Gastrocnemius medialis (tissue), 4 donors: ENCODE measurements at places on chromosomes 5 and 9. TPM values are rescaled to one million over a fixed set of nuclear protein-coding genes. Genes with fewer than 3 reads are reported as not detected.
A peak's percentile ranks its signal among the peaks of the same experiment; 100 is the strongest.

DNA sequence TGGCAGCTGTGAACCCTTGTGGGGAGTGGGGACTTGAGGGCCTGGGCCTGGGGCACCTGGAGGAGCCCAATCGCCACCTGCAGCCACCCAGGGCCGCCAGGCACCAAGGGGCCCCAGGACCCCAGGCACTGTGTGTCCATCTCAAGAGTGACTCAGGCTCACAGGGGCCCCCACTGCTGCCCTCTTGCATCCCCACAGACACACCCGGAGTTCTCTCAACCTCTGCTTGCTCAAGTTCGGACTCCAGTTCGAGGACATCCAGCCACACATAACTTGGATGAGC, 51.9 kb downstream of the MRPL36 start:
- no peaks in the 10 kb centered on the region for H3K4me1 ChIP-seq
- DNase-seq: no peak
- no peak overlapping the region for H3K27ac ChIP-seq
- H3K27me3 ChIP-seq: no peaks in the 10 kb centered on the region
- H3K4me3 ChIP-seq: no peak overlapping the region

- no peak overlapping the region for H3K27ac ChIP-seq
- no peaks in the 10 kb centered on the region for H3K27me3 ChIP-seq
- no peaks in the 10 kb centered on the region for H3K36me3 ChIP-seq
- no peak for DNase-seq
Observed at GRCh38 chr9:4139196-4139595, 160.7 kb downstream of the GLIS3 start.

GRCh38 chr9:105975886-105976645, 281.7 kb downstream of the TMEM38B start:
- no peaks in the 10 kb centered on the region for H3K27me3 ChIP-seq
- H3K4me3 ChIP-seq: no peak overlapping the region
- H3K36me3 ChIP-seq: no peaks in the 10 kb centered on the region
- H3K4me1 ChIP-seq: no peaks in the 10 kb centered on the region
- H3K27ac ChIP-seq: no peak overlapping the region
- DNase-seq: no peak

DNA sequence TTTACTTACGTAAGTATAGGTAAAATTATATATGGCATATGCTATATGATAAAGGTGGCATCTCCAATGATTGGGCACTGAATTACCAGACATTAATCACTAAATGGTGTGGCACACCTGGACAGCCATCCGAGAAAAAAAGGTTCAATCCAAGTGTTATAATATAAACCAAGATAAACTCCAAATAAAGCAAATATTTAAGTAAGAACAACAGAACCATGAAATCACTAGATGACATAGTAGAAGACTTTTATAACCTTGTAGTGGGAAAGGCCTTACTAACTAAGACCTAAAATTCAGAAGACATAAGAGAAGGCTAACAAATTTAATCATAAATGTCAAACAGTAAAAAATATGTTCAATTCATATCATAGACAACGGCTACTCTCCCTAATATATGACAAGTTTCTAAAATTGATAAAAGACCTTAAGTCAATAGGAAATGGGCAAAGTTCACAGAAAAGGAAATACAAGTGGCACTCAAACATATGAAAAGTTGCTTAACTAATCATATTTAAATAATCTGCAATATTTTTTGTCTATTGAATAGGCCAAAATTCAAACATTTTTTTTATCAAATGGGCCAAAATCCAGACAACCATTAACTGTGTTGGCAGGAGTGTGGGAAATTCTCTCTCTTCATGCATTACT, 55.1 kb downstream of the ELOVL7 start:
- no peaks in the 10 kb centered on the region for H3K27me3 ChIP-seq
- no peak overlapping the region for H3K4me3 ChIP-seq
- H3K4me1 ChIP-seq: no peaks in the 10 kb centered on the region
- no peaks in the 10 kb centered on the region for H3K36me3 ChIP-seq
- no peak overlapping the region for H3K27ac ChIP-seq

DNA sequence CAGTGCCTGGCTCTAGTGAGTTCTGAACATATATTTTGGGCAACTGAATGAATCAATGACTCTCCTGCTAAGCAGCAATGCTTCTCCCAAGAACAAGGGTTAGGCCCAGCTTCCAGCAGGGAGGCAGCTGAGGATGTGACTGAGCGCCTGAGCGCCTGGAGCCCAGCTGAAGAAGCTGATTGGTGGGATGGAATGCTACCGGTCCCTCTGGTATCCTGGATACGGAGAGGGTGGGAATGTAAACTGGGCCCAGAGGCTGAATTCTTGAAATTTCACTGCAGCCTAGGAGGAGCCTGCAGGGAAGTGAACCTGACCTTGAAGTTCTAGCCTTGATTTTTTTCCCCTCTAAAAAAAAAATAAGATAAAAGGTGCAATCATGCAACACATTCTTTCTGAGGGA, 43.2 kb downstream of the WWC1 start:
- H3K4me1 ChIP-seq: no peaks in the 10 kb centered on the region
- no peak for DNase-seq
- no peak overlapping the region for H3K27ac ChIP-seq
- no peaks in the 10 kb centered on the region for H3K36me3 ChIP-seq
- peaks cover 4% of the 10 kb centered on the region for H3K27me3 ChIP-seq

DNA sequence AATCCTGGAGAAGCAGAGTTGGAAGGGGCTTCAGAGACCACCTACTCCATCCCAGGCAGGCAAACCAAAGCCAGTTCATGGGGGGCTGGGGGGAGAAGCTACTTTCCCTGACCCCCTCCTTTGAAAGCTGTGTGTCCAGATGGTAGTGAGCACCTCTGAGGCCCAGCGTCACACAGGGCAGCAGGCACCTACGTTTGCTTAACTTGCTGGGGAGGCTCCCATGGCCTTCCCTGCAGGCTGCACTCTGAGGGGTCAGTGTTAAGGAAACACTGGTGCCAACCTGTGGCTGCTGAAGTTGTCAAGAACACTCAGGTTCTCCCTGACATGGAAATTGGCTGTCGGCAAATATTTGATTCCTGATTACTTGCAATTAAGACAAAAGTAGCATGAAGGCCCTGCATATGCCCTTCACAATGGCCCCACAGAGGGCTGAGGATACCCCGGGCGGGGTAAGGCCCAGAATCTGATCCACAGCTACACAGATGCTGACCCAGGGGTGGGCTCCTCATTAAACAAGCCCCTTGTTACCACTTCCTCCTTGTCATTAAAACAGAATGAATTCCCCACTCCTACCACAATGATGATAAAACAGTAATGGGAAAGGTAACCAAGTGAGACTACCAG, 208.5 kb downstream of the FSTL4 start:
- H3K4me1 ChIP-seq: peaks cover 2% of the 10 kb centered on the region
- no peaks in the 10 kb centered on the region for H3K27me3 ChIP-seq
- no peak overlapping the region for H3K27ac ChIP-seq
- DNase-seq: no peak

DNA sequence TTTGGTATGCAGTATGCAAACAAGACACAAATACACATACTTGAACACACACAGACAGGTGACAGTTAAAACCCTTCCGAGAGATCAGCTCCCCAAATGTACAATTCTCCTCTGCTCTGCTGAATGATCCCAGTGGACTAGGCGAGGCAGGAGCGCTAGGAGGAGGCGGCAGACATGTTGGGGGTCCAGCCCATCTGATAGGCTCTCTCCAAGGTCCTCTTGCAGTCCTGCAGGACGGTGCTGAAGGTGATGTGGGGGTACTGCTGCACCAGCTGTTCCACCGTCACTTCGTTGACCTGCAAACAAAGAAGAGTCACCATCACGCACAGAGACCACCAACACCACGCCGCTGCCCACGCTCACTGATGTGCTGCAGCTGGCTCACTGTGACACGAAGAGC, 190.8 kb upstream of the EFNA5 start:
- H3K36me3 ChIP-seq: no peaks in the 10 kb centered on the region
- no peak overlapping the region for H3K4me3 ChIP-seq

GRCh38 chr9:2962471-2963172, 118.7 kb upstream of the PUM3 start:
- no peaks in the 10 kb centered on the region for H3K4me1 ChIP-seq
- no peak overlapping the region for H3K27ac ChIP-seq
- H3K4me3 ChIP-seq: no peak overlapping the region
- no peak for DNase-seq

- no peaks in the 10 kb centered on the region for H3K36me3 ChIP-seq
- no peaks in the 10 kb centered on the region for H3K4me1 ChIP-seq
- H3K27ac ChIP-seq: no peak overlapping the region
- no peak for DNase-seq
- no peak overlapping the region for H3K4me3 ChIP-seq
- H3K27me3 ChIP-seq: peaks cover 27% of the 10 kb centered on the region
Observed at GRCh38 chr5:159969966-159970365, 39.0 kb upstream of the TTC1 start.

DNA sequence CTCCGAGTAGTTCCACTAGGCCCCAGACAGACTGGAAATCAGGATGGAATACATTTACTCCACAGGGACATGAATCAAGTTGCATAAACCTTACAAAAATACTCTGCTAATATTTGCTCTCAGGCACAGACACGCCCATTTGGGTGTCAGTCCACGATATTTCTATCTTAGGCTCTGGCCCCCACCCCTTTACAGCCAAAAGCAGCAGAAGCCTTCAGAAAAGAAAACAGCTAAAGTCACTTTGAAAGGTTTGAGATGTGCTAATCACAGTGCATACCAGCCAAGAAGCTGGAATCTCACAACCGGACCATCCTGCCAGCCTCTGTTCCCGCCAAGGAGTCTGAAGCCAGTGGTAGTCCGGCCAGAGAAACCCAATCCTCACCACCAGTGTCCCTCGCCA, 22.6 kb downstream of the PTPN3 start:
- peak overlapping the region; percentile 91 for H3K27ac ChIP-seq
- DNase-seq: peak; percentile 72
- no peaks in the 10 kb centered on the region for H3K36me3 ChIP-seq

DNA sequence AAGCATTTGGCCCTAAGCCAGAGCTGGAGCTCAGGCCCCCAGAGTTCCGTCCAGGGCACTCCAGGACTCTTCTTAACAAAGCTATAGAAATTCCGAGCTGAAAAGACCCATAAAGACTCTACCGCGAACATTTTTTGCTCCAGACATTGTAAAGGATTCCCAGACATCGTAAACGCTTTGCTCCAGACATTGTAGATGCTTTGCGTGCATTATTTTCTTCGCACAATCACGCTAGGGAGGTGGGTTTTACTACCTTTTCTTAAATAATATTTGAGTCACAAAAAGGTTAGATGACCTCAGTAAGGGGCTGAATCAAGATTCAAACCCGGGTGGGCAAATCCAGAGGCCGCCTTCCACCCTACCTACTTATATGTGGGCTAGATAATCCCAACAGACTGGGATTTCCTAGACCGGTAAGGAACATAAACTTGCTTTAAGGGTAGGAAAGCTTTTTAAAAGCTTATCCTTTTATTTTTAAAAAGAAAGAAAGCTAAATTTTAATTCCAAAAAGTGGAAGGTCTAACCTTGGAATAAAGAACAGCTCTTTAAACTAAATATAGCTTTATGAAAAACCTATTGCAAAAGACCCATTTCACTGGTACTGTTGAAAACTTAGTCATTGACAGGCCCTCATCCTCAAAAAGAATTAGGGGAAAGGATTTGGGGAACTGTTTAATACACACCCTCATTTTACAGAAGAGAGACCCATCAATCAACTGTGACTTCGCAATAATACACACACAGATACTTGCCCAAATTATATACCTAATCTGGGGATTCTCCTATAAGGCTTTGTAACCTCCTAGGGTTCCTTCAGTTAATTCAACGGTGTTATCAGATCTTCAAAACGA, 822 bp upstream of the TNIP1 start:
- peaks cover 70% of the 10 kb centered on the region for H3K4me1 ChIP-seq
- no peaks in the 10 kb centered on the region for H3K36me3 ChIP-seq
- H3K27ac ChIP-seq: peak overlapping the region; percentile 100
- H3K27me3 ChIP-seq: no peaks in the 10 kb centered on the region
- no peak for DNase-seq

- H3K27me3 ChIP-seq: no peaks in the 10 kb centered on the region
- no peaks in the 10 kb centered on the region for H3K36me3 ChIP-seq
- no peak for DNase-seq
- H3K27ac ChIP-seq: no peak overlapping the region
- no peaks in the 10 kb centered on the region for H3K4me1 ChIP-seq
Observed at GRCh38 chr5:25090854-25091253, 446.1 kb upstream of the CDH10 start.

- H3K27ac ChIP-seq: no peak overlapping the region
- H3K4me3 ChIP-seq: no peak overlapping the region
- no peaks in the 10 kb centered on the region for H3K36me3 ChIP-seq
- H3K27me3 ChIP-seq: no peaks in the 10 kb centered on the region
Observed at GRCh38 chr9:80995759-80996158, 693.6 kb downstream of the TLE1 start.

- no peaks in the 10 kb centered on the region for H3K4me1 ChIP-seq
- H3K36me3 ChIP-seq: no peaks in the 10 kb centered on the region
- no peak overlapping the region for H3K27ac ChIP-seq
- no peak overlapping the region for H3K4me3 ChIP-seq
- DNase-seq: no peak
- H3K27me3 ChIP-seq: no peaks in the 10 kb centered on the region
Observed at GRCh38 chr5:132064738-132065331, 4.4 kb downstream of the IL3 start.

DNA sequence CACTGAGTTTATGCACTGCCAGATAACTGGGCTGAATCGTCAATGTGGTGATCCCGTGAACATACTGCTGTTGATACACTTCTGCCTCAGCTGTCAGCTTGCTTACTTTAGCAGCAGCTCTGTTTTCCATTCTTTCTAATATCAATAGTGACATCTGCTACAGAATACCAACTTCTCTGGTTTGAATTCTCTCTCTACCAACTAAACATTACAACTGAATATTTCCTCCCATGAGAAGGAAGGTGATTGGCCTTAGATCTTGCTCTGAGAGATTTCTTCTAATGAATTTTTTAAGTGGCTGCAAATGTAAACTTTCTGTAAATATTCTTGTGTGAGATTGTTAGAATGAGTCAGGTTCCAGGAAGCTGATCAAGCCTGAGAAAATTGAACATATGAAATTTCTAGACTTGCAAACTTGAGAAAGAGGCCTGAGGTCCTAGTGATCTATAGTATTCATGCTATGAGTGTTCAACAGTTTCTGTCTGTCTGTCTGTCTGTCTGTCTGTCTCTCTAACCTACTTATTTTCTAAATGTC, 205.5 kb upstream of the CDKN2B start:
- peaks cover 6% of the 10 kb centered on the region for H3K4me1 ChIP-seq
- H3K36me3 ChIP-seq: no peaks in the 10 kb centered on the region
- H3K4me3 ChIP-seq: no peak overlapping the region
- no peak for DNase-seq

GRCh38 chr9:100066539-100066938, 32.3 kb downstream of the ERP44 start:
- H3K36me3 ChIP-seq: no peaks in the 10 kb centered on the region
- no peaks in the 10 kb centered on the region for H3K27me3 ChIP-seq
- no peak overlapping the region for H3K27ac ChIP-seq
- H3K4me3 ChIP-seq: peak overlapping the region; percentile 4
- no peak for DNase-seq

Gene OR1Q1
- total RNA-seq: not detected

Gene STC2
- total RNA-seq: 12.7 TPM

Gene SPATA31A3
- not detected for total RNA-seq

Gene RNF44
- total RNA-seq: 4.1 TPM

Gene NFIB
- 40.9 TPM for total RNA-seq

Gene HINT1
- 177 TPM for total RNA-seq

Gene MED22
- 8.5 TPM for total RNA-seq

Gene HBEGF
- total RNA-seq: 22.2 TPM

Gene FOCAD
- 34.3 TPM for total RNA-seq

Gene NEURL1B
- 12.1 TPM for total RNA-seq

Gene JAKMIP2
- not detected for total RNA-seq

Gene NEK6
- 10.1 TPM for total RNA-seq

Gene MZB1
- total RNA-seq: not detected

Gene PRRX2
- total RNA-seq: 1.6 TPM

Gene MCC
- total RNA-seq: 11.9 TPM
